OCI-LY7 (cell line): ENCODE measurements at places on chromosomes 11 and 22. TPM values are rescaled to one million over a fixed set of nuclear protein-coding genes. Genes with fewer than 3 reads are reported as not detected.

The PAMR1 gene
- not detected in 2 replicates for total RNA-seq

The PTPN5 gene
- not detected in 2 replicates for total RNA-seq

The DDT gene
- 161 and 182 TPM in 2 replicates for total RNA-seq

The BIRC3 gene
- 66.9 and 69.2 TPM in 2 replicates for total RNA-seq
